ENCODE measurements at places on chromosomes 3 and 15.

DNA sequence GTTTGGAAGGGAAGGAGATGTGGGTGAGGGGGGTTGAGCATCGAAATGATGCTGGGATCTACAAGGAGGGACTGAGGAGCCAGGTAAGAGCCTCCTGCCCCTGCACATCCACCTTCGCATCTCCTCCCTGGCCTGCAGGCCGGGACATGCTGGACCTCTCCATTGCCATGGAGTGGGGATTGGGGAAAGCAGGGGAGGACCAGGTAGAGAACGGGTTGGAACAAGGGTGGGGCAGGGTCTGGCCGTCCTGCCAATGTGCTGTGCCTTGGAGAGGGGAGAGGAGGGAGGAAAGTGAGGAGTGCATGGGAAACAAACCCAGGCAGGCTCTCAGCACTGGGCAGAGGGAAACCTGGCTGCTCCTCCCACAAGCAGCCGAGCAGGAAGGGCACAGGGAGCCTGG is 10.6 kb downstream of the PLA2G4B start:
- DNase-seq: no peak

DNA sequence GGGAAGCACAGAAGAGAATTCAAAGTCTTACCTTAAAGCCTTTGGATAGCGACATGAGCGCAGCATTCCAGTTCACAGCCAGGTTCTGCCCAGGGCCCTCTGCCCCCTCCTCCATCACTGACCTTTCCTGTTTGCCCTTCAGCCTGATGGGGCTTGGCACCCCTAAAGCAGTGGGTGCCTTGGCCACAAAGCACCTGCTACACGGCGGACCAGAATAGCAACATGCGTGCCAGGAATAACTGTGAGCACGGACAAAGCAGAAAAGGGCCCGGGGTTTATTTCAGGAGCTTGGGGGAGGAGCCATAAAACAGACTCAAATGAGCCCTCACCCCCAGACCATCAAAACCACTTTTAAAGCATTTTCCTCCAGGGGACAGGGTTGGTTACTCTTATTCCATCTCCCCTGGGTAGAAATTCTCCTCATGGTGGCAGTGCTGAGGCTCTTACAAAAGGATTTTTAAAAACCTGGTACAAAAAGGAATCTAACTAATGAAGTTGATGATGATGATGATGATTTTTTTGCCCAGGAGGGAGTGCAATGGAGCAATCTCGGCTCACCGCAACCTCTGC is 135.4 kb downstream of the KLF13 start:
- no peak for DNase-seq

DNA sequence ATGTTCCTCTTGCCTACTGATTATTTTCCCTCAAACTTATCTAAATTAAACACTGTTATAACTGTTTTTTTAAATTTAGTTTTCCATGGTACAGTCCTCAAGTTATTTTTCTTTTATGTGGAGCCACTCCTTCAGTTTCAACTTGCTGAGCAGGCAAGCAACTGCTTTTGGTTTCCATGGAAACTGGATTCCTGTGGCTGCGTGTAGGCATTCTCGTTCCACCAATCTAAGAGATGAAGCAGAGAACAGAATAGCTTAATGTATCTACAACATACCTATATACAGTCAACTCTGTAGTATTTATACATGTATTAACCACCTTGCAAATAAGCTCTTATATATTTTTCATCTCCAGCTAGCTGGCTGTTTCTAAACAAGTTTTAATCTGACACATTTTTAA is 25.8 kb upstream of the ANXA2 start:
- no peak for DNase-seq

DNA sequence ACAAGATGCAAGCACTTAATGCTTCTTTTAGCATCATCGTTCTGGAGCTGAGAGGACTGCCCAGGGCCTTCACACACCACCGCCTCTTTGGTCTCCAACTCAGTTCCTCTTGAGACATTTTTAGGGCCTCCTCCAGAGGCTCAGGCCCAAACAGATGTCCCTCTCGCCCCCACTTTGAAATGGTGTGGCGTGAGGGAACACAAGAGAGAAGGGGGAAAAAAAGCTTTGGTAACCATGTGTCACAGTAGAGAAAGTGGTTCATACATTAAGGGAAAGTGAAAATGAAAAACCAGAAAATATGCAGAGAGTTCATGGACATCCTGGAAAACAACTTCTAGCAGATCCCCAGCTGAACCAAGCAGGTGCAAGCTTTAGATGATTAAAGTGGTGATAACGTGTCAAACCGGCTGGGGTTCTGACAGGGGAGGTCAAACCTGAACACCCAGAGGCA is 33.1 kb upstream of the FOXP1 start:
- DNase-seq: no peak

GRCh38 chr3:110743202-110743601 is 328.4 kb upstream of the NECTIN3 start:
- DNase-seq: no peak

GRCh38 chr15:38695249-38696108 is 130.9 kb upstream of the RASGRP1 start:
- no peak for DNase-seq

- no peak for DNase-seq
Measured at GRCh38 chr15:42121021-42121420, 26.7 kb upstream of the PLA2G4D start.

GRCh38 chr3:39187372-39188155 is 4.8 kb downstream of the XIRP1 start:
- no peak for DNase-seq

GRCh38 chr3:56144805-56145204 is 323.5 kb downstream of the ERC2 start:
- no peak for DNase-seq

GRCh38 chr15:59180945-59181600 is 25.6 kb upstream of the LDHAL6B start:
- DNase-seq: no peak

DNA sequence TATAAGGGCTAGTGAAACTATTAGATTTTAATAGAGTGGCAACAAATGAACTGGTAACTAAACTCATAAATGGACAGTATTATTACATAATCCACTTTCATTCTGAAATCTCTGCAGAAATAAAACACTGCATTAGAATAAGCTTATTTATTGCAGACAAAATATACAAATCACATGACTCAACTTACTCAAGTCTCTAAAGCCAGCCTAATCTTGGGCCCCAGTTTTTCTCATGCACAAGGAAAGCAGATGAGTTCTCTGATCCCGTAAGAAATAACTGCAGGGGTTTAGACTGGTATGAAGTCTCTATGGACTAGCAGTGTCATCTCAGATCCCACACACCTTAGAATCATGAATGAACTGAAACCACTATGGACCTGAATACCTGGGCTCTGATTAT is 5.8 kb downstream of the DLG1 start:
- no peak for DNase-seq

DNA sequence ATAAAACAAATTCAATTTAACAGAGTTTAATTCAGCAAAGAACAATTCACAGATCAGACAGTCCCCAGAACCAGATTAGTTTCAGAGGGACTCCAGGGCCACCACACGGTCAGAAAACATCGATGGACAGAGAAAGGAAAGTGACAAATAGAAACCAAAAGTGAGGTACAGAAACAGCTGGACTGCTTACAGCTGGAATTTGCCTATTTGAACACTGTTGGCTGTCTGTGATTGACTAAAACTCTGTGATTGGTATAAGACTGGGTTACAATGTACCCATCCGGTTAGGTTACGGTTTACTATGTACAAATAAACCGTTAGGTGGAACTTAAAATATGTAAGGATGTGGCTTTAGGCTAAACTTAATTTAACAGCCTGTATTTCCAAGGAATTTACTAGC is 30.3 kb downstream of the MOBP start:
- DNase-seq: no peak

GRCh38 chr3:149163066-149163465 is 33.6 kb downstream of the HPS3 start:
- DNase-seq: no peak

DNA sequence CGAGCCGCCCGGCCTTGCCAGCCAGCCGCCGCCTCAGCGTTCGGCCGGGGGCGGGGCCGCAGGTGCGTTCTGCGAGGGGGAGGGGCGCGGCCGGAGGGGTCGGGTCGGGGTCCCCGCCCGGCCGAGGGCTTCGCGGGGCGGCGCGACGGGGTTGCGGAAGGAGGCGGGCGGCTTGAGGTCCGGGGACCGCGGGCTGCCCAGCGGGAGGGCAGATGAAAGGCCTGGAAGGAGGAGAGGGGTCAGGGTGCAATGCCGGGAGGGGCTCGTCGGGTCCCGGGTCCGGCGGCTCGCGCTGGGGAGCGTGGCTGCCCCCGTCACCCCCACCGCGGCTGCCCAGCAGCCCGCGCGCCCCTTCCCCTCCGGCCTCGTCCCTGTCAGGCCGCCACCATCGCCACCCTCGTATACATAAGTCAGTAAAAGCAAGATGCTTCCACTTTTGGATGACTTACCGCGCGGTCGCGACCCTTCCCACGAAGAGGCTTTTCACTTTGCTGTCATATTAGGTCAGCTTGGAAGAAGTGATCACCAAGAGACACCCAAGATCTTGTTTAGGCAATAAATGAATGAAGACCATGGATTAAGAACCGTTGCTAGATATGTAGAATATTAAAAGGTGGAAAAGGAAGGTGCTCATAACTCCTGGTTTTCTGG is 620 bp upstream of the ANP32A start:
- no peak for DNase-seq

DNA sequence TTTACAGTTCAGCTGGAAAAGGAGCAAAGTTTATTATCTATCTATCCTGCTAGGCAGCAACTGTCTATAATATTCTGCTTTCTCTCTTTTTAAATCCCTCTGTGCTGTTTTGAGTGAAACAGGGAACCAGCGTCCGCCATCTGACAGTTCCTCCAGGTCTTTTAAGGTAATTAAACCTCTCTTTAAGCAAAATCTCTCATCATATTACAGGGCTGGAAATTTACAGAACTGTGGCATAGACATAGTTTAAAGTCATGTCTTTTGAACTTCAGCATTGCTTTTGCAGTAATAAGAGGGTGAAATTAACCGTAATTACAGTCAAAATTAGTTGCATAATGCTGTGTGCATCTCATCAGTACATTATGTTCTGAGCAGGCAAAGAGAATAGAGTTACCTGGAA is 263.4 kb upstream of the KCNMB2 start:
- no peak for DNase-seq

DNA sequence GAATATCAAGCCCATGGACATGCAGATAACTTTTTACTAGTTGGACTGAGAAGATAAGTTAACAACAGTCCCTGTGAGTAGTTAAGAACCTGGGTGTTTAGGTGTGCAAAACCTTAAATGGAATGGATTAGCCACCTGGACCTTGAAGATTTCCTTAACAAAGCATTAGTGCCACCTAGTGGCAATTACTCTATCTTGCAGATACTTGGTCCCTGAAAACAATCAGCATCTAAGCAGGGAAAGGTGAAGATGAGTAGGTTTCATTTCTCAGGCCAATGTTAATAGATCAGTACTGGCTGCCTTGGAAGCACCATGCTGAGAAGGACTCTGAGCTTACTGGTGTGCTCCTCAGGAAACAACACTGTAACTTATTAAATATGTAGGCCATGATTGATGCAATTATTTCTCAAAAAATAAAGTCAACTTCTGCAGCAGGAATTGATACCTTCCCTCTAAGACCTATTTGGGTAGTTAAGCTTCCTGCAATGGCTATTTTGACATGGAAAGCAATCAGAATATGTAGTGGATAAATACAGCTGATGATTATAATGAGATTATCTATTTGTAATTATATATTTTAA is 329.4 kb downstream of the TBC1D5 start:
- DNase-seq: no peak

- no peak for DNase-seq
Measured at GRCh38 chr3:98906230-98906629, 4.7 kb upstream of the DCBLD2 start.

- no peak for DNase-seq
Measured at GRCh38 chr3:120649830-120650233, 32.2 kb downstream of the HGD start.

DNA sequence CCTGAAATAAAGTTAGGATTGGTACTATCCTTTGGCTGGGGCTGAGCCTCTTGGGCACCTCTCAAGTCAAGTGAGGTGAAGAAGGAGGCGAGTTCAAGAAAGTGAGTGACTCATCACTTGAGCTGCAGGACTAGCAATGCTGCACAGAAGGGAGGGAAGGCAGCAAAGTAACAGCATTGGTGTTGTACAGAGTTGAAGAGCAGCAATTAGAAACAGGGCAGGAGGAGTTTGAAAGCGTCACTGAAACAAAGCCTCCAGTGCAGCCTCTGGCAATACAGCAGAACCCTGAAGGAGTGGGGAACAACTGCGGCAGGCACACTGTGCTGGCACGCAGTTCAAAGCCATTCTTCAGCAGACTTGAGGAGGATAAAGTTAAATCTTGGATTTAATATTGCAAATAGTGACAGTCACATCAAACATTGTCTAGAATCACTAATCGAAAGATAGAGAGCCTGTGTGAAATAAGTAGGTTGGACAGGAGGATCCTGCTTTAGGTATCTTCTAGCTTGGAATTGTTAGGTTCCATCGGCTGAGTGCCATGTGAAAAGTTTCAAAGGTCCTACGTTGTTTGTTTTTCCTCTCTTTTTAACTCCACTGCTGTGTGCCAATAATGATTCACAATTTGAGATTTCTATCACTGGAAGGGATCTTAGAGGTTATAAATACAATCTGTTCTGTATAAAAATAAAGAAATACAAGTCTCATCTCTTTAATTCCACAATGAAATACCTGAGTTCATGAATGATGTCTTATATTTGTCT is 479.8 kb downstream of the NAALADL2 start:
- DNase-seq: no peak

- peak; percentile 78 for DNase-seq
Measured at GRCh38 chr15:39920510-39921273, 626 bp upstream of the GPR176 start.

DNA sequence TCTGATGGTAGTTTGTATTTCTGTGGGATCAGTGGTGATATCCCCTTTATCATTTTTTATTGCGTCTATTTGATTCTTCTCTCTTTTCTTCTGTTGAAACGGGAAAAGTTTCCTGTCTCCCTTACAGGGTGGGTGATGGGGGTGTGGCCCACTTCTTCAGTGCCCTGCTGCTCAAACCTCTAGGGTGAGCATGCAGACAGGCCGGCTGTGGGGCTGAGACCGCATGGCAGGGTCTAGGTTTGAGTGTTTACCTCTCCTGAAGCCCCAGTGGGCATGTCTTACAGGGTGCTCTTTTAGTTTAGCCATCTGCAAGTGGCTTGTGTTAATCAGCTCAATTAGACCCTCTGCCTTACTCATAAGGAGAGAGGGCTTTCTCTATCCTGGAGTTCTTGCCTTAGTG is 450.0 kb upstream of the EPHA3 start:
- no peak for DNase-seq

All from stimulated activated CD4-positive, alpha-beta T cell treated with anti-CD3 and anti-CD28 coated beads, TNF-alpha, amount 100 ng/mL, for 48 hours (primary cell).